ENCODE measurements at places on chromosomes 13 and 19. TPM values are rescaled to one million over a fixed set of nuclear protein-coding genes. Genes with fewer than 3 reads are reported as not detected.

COL4A1 gene
- not detected for total RNA-seq

C13orf46 gene
- 2.5 TPM for total RNA-seq

FPR1 gene
- not detected for total RNA-seq

OPA3 gene
- 12.9 TPM for total RNA-seq

KLK1 gene
- total RNA-seq = 2.6 TPM

DNA sequence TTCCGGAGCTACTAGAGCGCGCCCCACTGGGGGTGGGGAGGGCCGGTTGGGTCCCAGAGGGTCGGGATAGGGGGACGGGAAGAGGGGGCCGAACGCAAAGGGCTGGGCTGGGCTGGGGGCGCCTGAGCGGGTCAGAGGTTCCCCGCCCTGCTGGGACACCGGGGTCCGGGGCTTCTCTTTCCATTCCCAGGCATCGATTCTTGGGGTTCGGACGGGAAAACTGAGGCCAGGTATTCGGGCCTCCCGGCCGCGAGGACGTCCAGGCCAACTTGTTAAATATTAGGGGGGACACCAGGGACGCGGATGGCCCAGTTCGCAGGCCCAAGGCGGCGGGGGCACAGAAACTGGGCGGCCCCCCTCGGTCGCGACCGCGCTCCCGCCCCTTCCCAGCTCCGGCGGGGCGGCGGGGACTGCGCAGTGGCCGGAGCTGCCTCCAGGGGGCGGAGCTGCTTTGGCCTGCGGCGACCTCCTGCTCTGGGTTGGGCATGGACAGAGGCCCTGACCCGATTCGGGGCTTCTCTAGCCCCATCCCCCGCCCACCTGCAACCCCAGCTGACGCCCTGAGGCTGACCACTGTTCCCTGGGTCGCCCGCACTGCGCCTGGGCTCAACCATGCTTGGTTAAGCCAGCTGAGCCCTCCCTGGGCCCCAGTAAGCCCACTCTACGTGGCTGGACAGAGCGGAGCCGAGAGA is 1.2 kb upstream of the KLF16 start:
- H3K27me3 ChIP-seq = no peaks in the 10 kb centered on the region
- H3K4me3 ChIP-seq = peak overlapping the region; percentile 74
- peaks cover 2% of the 10 kb centered on the region for H3K36me3 ChIP-seq
- H3K27ac ChIP-seq = peak overlapping the region; percentile 77
- DNase-seq = peak; percentile 67

DNA sequence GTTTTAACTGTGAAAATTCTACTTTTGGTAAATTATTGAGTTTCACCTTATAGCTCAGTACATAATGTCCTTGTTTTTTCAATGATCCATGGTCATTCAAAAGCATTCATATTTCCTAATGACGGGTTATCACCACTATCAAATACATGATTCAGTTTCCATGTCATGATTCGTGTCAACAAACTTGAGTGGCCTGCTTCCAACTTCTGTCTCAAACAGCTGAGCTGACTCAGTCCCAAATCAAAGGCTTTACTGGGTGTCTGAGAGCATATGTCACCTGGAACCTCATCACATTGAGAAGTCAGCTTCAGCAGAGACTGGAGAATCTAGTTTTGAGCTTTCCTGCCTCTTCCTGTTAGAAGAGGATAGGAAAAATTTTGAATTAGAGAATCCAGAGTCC is 40.3 kb upstream of the SGCG start:
- no peak for DNase-seq
- H3K4me1 ChIP-seq = no peaks in the 10 kb centered on the region
- H3K27me3 ChIP-seq = no peaks in the 10 kb centered on the region

- H3K36me3 ChIP-seq = no peaks in the 10 kb centered on the region
- H3K4me1 ChIP-seq = no peaks in the 10 kb centered on the region
- H3K4me3 ChIP-seq = no peak overlapping the region
- H3K27me3 ChIP-seq = no peaks in the 10 kb centered on the region
- no peak overlapping the region for H3K27ac ChIP-seq
- DNase-seq = no peak
Measured at GRCh38 chr13:113801289-113801961, 42.4 kb downstream of the TMEM255B start.

GRCh38 chr13:38262211-38262610 is 87.4 kb upstream of the UFM1 start:
- no peak overlapping the region for H3K4me3 ChIP-seq
- H3K4me1 ChIP-seq = no peaks in the 10 kb centered on the region
- no peak overlapping the region for H3K27ac ChIP-seq

DNA sequence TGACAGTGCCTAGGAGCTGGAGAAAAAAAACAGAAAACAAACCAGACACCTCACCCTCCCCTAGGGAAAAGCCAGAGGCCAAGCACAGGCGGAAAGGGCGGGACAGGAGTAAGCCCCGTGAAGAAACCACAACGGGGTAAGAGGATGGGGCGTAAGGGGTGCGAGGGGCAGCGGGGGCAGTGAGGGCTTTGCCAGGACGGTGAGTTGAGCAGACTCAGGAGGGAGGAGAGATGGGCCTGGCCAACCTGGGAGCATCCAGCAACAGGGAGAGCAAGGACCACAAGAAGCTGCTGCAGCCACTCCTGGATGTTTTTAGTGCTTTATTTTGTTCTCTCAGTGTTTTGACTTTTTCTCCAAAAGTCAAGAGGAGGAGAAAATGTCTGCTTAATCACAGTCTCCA is 114.1 kb upstream of the SOX1 start:
- no peak overlapping the region for H3K27ac ChIP-seq
- H3K36me3 ChIP-seq = no peaks in the 10 kb centered on the region
- no peaks in the 10 kb centered on the region for H3K27me3 ChIP-seq
- DNase-seq = peak; percentile 1

- H3K4me3 ChIP-seq = peak overlapping the region; percentile 17
- H3K36me3 ChIP-seq = peaks cover 13% of the 10 kb centered on the region
- H3K4me1 ChIP-seq = peaks cover 32% of the 10 kb centered on the region
- peak; percentile 68 for DNase-seq
- H3K27me3 ChIP-seq = no peaks in the 10 kb centered on the region
Measured at GRCh38 chr19:34351382-34351826, 13.6 kb upstream of the GPI start.

GRCh38 chr19:46692918-46693722 is 23.8 kb downstream of the PRKD2 start:
- no peak for DNase-seq
- peak overlapping the region; percentile 8 for H3K27ac ChIP-seq
- no peaks in the 10 kb centered on the region for H3K27me3 ChIP-seq
- peaks cover 83% of the 10 kb centered on the region for H3K36me3 ChIP-seq

DNA sequence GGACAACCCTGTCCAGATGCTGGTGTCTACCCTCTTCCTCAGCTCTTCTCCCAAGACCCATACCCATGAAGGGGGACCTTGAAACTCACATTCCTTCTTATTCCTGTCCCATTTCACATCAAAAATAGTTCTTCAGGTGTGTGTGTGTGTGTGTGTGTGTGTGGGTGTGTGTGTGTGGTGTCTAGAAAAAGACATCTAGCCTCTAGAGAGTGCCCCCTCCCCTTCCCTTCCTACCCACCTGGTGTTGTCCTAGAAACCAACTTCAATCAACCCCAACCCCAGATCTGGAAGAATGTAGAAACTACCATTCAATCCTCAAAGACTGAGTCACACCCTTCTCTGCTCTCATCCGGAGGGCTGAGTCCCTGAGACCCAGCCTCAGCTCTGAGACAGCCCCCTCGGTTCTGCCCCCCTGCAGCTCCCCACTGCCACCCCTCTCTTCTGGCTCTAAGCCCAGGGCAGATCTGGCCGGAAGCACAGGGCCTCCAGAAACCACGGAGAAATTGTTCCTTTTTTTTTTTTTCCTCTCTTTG is 3.5 kb downstream of the KCNN4 start:
- peaks cover 59% of the 10 kb centered on the region for H3K4me1 ChIP-seq
- H3K4me3 ChIP-seq = peak overlapping the region; percentile 72

DNA sequence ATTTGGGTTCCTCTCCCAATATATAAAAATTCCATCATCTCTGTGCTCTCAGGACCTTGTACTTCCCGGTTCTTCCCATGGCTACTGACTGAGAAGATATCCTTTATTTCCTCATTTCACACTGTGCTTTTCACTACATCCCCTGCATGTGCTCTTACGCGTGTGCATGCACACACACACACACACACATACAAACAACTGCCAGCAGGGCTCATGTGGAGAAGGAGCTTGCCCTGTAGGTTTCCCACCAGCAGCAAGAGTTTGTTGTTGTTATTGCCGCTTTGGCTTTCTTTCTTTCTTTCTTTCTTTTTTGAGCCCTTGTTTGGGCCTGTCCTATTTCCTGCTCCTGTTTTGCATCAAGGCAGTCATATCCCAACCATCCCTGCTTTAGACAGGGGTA is 43.6 kb downstream of the TEX26 start:
- H3K4me3 ChIP-seq = no peak overlapping the region
- no peak overlapping the region for H3K27ac ChIP-seq
- H3K27me3 ChIP-seq = peaks cover 42% of the 10 kb centered on the region
- DNase-seq = no peak
- no peaks in the 10 kb centered on the region for H3K4me1 ChIP-seq

DNA sequence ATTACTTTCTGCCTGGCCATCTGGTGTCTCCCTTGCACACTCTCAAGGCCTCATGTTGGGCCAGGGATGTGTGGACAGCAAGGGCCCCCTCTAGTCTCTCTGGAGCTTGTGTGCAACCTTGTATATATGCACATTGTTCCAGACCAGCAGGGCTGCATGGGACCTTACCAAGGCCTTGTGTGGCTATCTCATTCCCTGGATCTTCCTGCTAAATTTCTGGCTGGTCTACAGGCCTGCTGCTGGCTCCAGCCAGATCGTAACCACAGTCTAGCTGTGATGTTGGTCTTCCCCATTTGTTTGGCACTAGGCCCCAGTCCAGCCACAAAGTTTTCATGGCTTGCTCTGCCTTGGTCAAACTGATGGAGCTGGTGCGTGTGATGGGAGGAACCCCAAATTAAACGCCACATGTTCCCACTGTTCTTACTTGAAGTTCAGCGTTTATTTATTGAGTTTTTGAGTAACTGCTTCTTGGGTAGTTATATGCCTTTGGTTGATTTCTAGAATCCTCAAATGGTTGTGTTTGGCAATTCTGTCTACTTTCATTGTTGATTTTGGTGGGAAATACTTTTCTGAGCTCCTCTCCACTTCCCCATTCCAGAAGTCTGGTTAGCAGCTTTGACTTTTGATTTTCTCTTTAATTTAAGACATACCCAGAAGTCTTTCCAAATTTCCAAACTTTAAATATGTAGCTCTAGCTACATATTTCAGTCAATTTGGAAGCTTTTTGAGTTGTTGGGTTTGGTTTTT is 56.4 kb downstream of the SIPA1L3 start:
- no peaks in the 10 kb centered on the region for H3K36me3 ChIP-seq
- no peaks in the 10 kb centered on the region for H3K27me3 ChIP-seq
- DNase-seq = no peak
- no peak overlapping the region for H3K4me3 ChIP-seq
- no peak overlapping the region for H3K27ac ChIP-seq

DNA sequence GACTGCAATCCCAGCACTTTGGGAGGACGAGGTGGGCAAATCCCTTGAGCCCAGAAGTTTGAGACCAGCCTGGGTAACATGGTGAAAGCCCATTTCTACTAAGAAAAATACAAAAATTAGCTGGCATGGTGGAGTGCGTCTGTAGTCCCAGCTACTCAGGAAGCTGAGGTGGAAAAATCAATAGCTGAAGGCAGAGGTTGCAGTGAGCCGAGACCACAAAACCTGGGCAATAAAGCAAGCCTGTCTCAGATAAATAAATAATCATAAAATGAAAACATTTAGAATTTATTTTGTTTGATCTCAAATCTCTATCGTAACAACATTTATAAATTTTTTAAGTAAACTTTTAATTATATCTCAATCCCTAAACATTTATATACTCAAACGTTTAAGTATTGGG is 36.6 kb downstream of the USP12 start:
- H3K27ac ChIP-seq = no peak overlapping the region
- no peak overlapping the region for H3K4me3 ChIP-seq
- peaks cover 15% of the 10 kb centered on the region for H3K36me3 ChIP-seq
- H3K4me1 ChIP-seq = peaks cover 59% of the 10 kb centered on the region
- no peaks in the 10 kb centered on the region for H3K27me3 ChIP-seq

DNA sequence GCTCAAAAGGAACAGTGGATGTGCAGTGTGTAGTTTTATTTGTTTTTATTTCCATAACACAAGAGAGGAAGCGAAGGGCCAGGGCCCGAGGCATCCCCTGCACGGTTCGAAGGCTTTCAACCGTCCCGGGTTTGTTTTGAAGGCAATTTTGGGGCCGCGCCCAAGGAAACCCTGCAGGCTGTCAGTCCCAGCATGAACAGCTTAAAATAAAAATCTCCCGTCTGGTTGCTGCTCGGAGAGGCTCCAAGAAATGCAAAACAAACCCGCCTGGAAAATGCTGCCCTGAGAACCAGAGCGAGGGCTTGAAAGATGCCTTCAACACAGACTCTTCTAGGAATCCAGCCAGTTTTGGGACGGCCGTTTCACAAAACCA is 16.0 kb downstream of the LSM4 start:
- peak overlapping the region; percentile 93 for H3K4me3 ChIP-seq
- peak overlapping the region; percentile 94 for H3K27ac ChIP-seq
- H3K27me3 ChIP-seq = no peaks in the 10 kb centered on the region
- DNase-seq = peak; percentile 41

DNA sequence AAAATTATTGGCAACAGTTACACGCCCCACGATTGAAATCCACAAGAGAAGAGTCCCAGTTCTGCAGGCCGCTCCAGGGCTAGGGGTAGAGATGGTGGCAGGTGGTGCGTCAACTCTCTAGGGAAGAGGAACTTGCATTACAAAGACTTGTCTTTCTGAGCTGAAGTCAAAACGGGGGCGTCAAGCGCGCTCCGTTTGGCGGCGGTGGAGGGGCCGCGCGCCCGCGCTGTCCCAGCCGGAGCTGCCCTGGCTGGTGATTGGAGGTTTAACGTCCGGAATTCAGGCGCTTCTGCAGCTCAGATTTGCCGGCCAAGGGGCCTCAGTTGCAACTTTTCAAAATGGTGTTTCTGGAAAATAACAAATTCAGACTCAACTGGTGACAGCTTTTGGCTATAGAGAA is 38.9 kb downstream of the SOX1 start:
- H3K4me1 ChIP-seq = no peaks in the 10 kb centered on the region
- H3K27ac ChIP-seq = no peak overlapping the region
- H3K4me3 ChIP-seq = no peak overlapping the region
- no peaks in the 10 kb centered on the region for H3K36me3 ChIP-seq
- DNase-seq = no peak

- H3K27me3 ChIP-seq = no peaks in the 10 kb centered on the region
- H3K27ac ChIP-seq = no peak overlapping the region
- H3K4me1 ChIP-seq = peaks cover 26% of the 10 kb centered on the region
- no peak for DNase-seq
- no peak overlapping the region for H3K4me3 ChIP-seq
Measured at GRCh38 chr13:26257049-26257448, 3.1 kb downstream of the CDK8 start.

GRCh38 chr19:19480688-19481087 is 34.7 kb downstream of the TSSK6 start:
- peaks cover 50% of the 10 kb centered on the region for H3K4me1 ChIP-seq
- no peaks in the 10 kb centered on the region for H3K27me3 ChIP-seq
- H3K36me3 ChIP-seq = peaks cover 22% of the 10 kb centered on the region
- DNase-seq = no peak
- no peak overlapping the region for H3K4me3 ChIP-seq

DNA sequence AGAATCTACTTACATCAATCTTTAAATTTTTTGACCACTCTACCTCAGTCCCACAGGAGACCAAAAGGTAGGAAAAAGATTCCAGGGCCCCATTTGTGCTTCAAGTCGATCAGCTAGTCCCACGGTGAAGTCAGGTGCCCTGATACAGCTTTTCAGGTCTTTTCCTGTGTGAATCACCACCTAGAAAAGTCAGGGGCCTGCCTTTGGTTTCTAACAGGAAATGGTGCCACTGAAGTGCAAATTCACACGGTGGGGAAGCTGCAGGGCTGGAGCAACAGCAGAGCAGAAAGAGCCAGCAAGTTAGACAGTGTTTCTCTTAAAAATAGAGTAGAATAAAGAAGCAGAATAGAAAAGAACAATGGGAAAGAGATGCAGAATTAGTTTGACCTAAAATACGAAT is 107.5 kb downstream of the KLF12 start:
- peaks cover 30% of the 10 kb centered on the region for H3K4me1 ChIP-seq
- no peaks in the 10 kb centered on the region for H3K27me3 ChIP-seq
- H3K27ac ChIP-seq = peak overlapping the region; percentile 88
- peak; percentile 74 for DNase-seq
- peaks cover 27% of the 10 kb centered on the region for H3K36me3 ChIP-seq
